ENCODE measurements at places on chromosomes 16 and 17. TPM values are rescaled to one million over a fixed set of nuclear protein-coding genes. Genes with fewer than 3 reads are reported as not detected.

- no peak overlapping the region for H3K27ac ChIP-seq
- no peak overlapping the region for H3K4me3 ChIP-seq
- no peaks in the 10 kb centered on the region for H3K36me3 ChIP-seq
- DNase-seq, result no peak
Observed at GRCh38 chr16:12171206-12171605, 194.7 kb downstream of the SNX29 start.

DNA sequence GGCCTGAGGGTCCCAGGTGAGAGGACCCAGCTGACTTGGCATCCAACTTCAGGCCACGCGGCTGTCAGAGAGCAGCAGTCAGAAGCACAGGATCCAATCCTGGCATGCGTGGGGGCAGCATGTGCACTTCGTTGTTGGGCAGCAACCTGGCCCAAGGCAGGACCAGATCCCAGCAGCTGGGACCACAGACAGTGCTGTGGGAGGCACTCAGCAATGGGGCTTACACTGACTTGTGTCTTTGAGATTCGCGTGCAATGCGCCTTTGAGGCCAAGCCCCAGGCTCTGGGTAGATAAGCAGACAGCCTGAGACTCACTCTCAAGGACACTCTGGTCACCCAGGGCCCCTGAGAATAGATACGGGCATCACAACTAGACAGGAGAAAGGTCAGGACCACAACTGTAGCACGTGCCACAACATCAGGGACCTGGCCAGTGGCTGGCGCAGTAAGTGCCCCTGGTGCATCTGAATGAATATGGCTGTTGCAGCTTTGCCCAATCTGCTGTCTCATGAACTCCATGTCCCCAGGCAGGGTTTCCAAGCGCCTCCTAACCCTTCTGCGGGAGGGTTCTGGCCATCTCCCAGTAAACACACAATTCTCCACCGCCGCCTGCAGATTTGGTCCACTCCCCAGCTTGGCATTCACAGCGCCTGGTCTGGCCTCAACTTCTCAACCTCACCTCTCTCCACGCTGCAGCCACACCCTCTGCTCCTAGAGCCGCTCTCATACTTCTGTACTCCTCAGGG, 3.2 kb downstream of the PAM16 start:
- H3K4me3 ChIP-seq, result no peak overlapping the region
- no peak for DNase-seq
- peaks cover 35% of the 10 kb centered on the region for H3K36me3 ChIP-seq
- no peaks in the 10 kb centered on the region for H3K4me1 ChIP-seq
- H3K27ac ChIP-seq, result no peak overlapping the region

DNA sequence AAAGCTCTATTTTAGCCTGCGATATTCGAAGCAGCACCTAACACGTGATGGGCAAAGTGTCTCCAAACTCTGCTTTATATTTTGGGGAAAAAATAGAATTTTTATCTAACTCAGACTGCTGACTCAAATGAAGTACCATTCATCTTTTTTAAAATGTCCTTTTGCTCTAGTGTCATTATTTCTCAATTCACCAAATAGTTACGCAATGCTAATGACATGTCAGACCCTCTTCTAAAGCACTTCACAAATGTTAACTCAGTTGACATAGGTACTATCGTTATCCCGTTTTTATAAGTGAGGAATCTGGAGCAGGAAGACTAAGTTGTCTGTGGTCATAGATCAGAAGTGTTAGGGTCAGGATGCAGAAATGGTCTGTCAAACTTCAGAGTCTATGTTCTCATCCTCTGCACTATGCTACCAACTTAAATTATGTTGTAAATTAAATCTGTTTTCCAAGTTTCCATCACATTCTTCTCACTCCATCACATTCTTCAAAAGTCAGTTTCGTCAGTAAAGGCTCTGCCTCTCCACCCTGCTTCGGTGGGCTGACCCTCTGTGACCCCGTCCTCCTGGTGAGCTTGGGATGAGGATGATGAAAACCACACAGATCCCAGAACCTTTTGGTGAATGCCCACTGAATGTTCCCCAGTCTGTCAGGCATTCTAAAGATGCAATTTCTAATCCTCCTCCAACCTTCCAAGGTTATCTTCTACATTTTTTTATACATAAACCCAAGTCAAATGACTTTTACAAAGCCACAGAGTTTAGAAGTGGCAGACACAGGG, 102.8 kb downstream of the ADAMTS18 start:
- H3K27me3 ChIP-seq, result no peaks in the 10 kb centered on the region
- H3K27ac ChIP-seq, result no peak overlapping the region
- H3K4me3 ChIP-seq, result no peak overlapping the region
- H3K4me1 ChIP-seq, result peaks cover 5% of the 10 kb centered on the region
- DNase-seq, result no peak
- H3K36me3 ChIP-seq, result no peaks in the 10 kb centered on the region

GRCh38 chr16:26665166-26665939, 401.4 kb upstream of the C16orf82 start:
- H3K27ac ChIP-seq, result no peak overlapping the region
- no peak for DNase-seq
- H3K36me3 ChIP-seq, result no peaks in the 10 kb centered on the region
- H3K27me3 ChIP-seq, result no peaks in the 10 kb centered on the region
- no peak overlapping the region for H3K4me3 ChIP-seq

GRCh38 chr17:40073454-40074174, 10.8 kb downstream of the THRA start:
- peaks cover 20% of the 10 kb centered on the region for H3K4me1 ChIP-seq
- no peak for DNase-seq
- H3K4me3 ChIP-seq, result no peak overlapping the region
- H3K27ac ChIP-seq, result no peak overlapping the region

DNA sequence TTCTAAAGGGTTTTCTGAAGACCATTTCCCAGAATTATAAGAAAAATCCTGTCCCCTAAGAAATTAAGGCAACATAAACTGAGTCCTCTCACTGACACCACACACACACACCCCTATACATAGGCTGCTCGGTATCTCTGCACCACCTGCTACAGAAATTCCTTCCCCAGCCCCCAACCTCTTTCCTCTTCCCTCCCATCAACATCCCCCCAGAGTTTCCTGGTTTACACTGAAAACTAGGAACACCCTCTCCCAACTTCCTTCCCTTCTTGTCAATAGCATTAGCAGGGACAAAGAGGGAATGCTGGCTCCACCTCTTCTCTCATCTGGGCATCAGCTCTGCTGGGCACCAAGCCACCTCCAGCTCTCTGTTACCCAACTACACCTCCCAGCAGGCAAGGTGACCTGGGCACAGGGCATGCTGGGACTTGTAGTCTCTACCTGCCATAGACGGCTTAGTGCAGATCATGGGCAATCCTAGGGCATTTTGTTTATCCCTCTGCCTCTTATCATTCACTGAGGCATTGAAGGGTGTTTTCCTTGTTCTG, 15.7 kb downstream of the CAVIN1 start:
- peaks cover 6% of the 10 kb centered on the region for H3K4me1 ChIP-seq
- H3K27me3 ChIP-seq, result no peaks in the 10 kb centered on the region
- DNase-seq, result peak; percentile 91
- no peak overlapping the region for H3K27ac ChIP-seq
- H3K36me3 ChIP-seq, result peaks cover 21% of the 10 kb centered on the region

DNA sequence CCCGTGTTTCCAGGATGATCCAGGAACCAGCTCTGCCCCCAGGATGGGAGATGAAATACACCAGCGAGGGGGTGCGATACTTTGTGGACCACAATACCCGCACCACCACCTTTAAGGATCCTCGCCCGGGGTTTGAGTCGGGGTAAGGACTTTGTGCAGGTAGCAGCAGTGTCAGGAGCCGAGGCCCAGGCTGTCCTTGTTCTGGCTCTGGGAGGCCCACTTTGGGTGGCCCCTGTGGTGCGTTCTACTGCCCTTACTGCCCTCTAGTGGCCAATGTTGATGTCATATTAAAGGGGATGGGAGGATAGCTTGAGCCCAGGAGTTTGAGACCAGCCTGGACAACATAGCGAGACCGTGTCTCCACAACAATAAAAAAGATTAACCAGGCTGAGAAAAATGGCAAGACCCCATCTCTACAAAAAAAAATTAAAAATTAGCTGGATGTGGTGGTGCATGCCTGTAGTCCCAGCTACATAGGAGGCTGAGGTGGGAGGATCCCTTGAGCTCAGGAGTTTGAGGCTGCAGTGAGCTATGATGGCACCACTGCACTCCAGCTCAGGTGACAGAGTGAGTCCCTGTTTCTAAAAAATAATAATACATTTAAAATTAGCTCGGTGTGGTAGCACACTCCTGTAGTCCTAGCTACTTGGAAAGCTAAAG, 20.9 kb upstream of the CLEC18A start:
- peak; percentile 79 for DNase-seq
- no peak overlapping the region for H3K4me3 ChIP-seq
- no peak overlapping the region for H3K27ac ChIP-seq

- no peak overlapping the region for H3K4me3 ChIP-seq
- no peaks in the 10 kb centered on the region for H3K36me3 ChIP-seq
- no peaks in the 10 kb centered on the region for H3K4me1 ChIP-seq
- H3K27ac ChIP-seq, result no peak overlapping the region
- no peak for DNase-seq
Observed at GRCh38 chr17:58436805-58437239, 19.5 kb upstream of the RNF43 start.

DNA sequence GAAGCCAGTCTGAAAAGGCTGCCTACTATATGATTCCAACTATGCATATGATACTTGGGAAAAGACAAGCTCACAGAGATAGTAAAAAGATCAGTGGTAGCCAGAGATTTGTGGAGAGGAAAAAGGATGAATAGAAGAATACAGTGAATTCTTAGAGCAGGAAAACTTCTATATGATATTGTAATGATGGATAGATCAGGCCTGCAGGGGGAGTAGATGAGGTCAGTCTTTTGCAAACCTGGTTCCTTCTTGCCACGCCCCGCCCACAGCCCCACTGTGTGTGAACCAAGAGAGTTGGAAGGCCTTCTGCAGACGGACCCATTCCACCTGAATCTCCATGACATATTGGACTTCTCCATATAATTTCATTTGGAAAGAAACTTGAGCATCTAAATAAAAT, 761 bp upstream of the CCL8 start:
- H3K27me3 ChIP-seq, result no peaks in the 10 kb centered on the region
- H3K4me1 ChIP-seq, result no peaks in the 10 kb centered on the region
- peak; percentile 73 for DNase-seq
- no peak overlapping the region for H3K27ac ChIP-seq
- no peak overlapping the region for H3K4me3 ChIP-seq
- H3K36me3 ChIP-seq, result no peaks in the 10 kb centered on the region

- no peaks in the 10 kb centered on the region for H3K4me1 ChIP-seq
- H3K4me3 ChIP-seq, result no peak overlapping the region
- H3K27me3 ChIP-seq, result no peaks in the 10 kb centered on the region
- DNase-seq, result no peak
Observed at GRCh38 chr17:2692781-2693135, 18.8 kb downstream of the CLUH start.

GRCh38 chr17:56322991-56323390, 169.7 kb downstream of the ANKFN1 start:
- H3K36me3 ChIP-seq, result no peaks in the 10 kb centered on the region
- 0 out of 2 replicates have a peak, but pooled peaks cover 3% of the 10 kb centered on the region for H3K4me1 ChIP-seq
- H3K27ac ChIP-seq, result no peak overlapping the region
- no peaks in the 10 kb centered on the region for H3K27me3 ChIP-seq

DNA sequence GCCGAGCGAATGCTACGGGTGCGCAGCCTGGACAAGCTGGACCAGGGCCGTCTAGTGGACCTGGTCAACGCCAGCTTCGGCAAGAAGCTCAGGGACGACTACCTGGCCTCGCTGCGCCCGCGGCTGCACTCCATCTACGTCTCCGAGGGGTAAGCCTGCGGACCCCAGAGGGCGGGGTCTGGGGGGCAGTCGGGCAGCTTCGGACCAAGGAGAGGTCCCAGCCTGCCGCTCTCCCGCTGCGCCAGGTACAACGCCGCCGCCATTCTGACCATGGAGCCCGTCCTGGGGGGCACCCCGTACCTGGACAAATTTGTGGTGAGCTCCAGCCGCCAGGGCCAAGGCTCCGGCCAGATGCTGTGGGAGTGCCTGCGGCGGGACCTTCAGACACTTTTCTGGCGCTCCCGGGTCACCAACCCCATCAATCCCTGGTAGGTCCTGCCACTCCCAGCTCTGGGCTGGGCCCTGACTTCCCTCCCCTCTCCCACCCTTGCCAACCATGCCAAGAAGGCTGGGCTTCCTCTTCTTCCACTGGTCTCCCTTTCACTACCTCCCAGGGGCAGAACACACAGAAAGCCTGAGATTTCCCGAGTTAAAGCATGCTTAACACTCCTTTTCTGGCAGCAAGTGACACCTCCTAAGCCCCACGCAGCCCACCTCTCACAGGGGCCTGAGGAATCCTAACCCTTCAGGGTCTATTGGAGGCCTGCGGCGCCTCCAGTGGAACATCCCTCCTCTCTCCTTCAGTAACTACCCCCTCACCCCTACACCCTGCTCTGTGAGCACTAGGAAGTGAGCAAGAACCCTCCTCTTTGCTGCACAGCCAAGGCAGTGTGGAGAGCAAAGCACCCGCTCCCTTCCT, 3.2 kb downstream of the NAGS start:
- peaks cover 16% of the 10 kb centered on the region for H3K36me3 ChIP-seq
- DNase-seq, result no peak

- DNase-seq, result no peak
- H3K27me3 ChIP-seq, result no peaks in the 10 kb centered on the region
- peaks cover 45% of the 10 kb centered on the region for H3K36me3 ChIP-seq
Observed at GRCh38 chr16:18800293-18800692, 1.1 kb downstream of the ARL6IP1 start.

DNA sequence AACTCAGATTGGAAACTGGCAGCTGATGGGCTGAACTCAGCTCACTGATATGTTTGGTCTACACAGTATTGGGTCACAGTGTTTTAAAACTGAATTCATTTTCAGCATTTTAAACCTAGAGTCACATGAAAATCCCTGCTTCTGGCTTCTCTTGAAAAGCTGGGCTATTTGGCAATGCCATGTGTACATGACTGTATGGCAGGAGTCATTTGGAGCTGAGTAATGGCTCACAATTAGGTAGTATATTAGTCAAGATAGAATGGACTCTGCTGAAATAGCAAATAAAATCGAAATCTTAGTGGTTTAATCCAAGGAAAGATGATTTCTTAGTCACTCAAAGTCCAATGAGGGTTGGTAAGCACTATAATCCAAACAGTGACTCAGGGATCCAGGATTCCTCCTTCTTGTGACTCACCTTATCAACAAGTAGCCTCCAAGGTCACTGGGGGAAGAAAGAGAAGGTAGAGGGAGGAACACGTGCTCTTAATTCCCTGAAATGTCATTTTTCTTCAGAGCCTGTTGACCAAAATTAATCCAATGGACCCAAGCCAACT, 13.9 kb upstream of the PMP22 start:
- H3K4me1 ChIP-seq, result no peaks in the 10 kb centered on the region
- H3K27me3 ChIP-seq, result no peaks in the 10 kb centered on the region
- H3K36me3 ChIP-seq, result no peaks in the 10 kb centered on the region
- H3K27ac ChIP-seq, result no peak overlapping the region

LRRC75A gene
- 9.4 TPM for total RNA-seq

UNC45B gene
- 0.22 TPM for total RNA-seq

ZNF469 gene
- 4.4 TPM for total RNA-seq

VAT1L gene
- 33.8 TPM for total RNA-seq

PLXDC1 gene
- 1.6 TPM for total RNA-seq

ERN1 gene
- 5.0 TPM for total RNA-seq

TRIM16 gene
- 17.7 TPM for total RNA-seq

Data from H9 (cell line).